Colonic mucosa (tissue), 4 donors: ENCODE measurements at places on chromosomes 5 and 9.
A peak's percentile ranks its signal among the peaks of the same experiment; 100 is the strongest.

DNA sequence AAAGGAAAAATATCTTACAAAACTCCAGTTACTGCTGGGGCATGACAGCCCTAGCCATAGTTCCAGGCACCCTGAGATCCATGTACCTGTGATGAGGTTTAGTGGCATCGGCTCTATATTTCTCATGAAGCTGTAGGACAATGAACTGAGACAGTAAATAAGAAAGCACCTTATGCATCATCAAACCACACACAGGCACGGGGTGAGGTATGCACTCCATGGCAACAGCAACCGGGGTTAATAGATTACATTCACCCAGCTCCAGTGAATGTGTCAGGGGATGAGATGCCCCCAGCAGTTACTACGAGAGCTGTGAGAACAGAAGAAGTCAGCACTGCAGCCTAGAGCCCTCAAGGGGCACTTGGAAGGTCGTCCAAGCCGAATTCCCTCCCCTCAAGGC is 162.0 kb upstream of the S1PR3 start:
- DNase-seq: no peak

DNA sequence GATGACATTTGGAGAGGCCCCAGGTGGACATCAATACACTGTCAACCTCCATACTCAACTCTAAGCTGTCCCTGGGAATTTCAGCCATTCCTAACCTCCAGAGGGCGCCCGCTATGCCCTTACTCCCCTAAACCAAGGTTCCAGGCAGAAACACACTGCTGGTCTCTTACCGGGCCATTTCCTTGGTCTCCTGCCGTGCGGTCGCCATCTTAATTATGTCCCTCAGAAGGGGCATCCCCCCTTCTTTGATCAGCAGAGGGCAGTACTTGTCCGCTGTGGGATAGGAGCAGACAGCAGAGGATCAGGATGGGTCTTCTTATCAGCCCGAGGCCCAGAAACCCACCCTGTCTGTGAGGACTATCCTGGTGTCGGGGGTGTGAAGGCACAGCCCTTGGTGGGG is 9.3 kb upstream of the ZDHHC12 start:
- DNase-seq: peak; percentile 78

GRCh38 chr9:76658510-76659231 is 105.6 kb upstream of the PCA3 start:
- no peak for DNase-seq

DNA sequence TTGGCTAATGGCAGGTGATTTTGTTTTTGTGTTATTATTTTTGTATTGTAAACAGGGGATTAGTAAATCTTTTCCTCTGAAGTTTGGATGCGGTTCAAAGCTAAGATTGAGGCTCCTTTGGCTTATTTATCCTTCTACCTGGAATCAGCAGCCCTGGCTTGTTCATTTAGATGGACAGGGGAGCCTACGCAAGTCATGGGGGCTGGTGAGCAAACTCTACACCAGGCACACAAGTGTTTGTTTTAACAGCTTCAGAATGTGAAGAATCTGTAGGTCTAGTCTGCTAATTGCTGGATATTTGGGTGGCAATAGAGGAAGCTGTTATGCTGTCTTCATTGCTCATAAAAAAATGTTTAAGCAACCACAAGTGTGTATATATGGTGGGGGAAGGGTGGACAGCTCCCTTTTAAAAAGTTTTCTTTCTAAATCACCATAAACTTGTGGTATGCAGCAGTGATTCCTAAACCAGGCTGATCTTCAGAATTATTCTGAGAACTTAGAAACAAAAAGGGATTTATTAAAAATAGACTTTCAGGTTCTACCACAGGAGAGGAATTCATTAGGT is 20.7 kb downstream of the ZNF462 start:
- no peak for DNase-seq

DNA sequence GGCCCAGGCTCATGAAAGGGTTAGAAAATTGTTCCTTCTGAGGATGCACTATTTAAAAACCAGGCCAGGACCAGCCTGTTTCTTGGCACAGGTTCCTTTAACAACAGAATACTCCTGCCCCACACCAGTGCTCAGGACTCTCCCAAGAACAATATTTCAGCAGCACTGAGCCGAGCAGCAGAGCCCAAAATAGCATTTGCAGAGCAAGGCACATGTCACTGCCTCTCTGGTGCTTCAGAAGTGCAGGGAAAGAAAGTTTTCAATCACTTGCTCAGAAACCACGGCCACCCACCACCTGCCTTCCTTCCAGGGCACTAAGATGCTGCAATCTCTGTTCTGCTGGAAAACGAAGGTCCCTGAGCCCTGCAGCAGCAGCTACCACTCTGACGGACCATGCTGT is 77.6 kb downstream of the SIL1 start:
- no peak for DNase-seq

GRCh38 chr9:36140086-36141084 is 3.9 kb downstream of the GLIPR2 start:
- DNase-seq: no peak
